Common myeloid progenitor, CD34-positive (primary cell): ENCODE measurements at places on chromosomes 2 and 18.

GRCh38 chr2:165067643-165068486, 112.5 kb upstream of the SLC38A11 start:
- no peaks in the 10 kb centered on the region for H3K27me3 ChIP-seq
- DNase-seq = no peak
- peaks cover 5% of the 10 kb centered on the region for H3K4me1 ChIP-seq
- H3K36me3 ChIP-seq = no peaks in the 10 kb centered on the region
- no peak overlapping the region for H3K27ac ChIP-seq

GRCh38 chr2:172038604-172039003, 38.9 kb downstream of the METAP1D start:
- no peak overlapping the region for H3K4me3 ChIP-seq
- H3K27me3 ChIP-seq = no peaks in the 10 kb centered on the region
- H3K4me1 ChIP-seq = no peaks in the 10 kb centered on the region
- DNase-seq = no peak
- no peak overlapping the region for H3K27ac ChIP-seq

DNA sequence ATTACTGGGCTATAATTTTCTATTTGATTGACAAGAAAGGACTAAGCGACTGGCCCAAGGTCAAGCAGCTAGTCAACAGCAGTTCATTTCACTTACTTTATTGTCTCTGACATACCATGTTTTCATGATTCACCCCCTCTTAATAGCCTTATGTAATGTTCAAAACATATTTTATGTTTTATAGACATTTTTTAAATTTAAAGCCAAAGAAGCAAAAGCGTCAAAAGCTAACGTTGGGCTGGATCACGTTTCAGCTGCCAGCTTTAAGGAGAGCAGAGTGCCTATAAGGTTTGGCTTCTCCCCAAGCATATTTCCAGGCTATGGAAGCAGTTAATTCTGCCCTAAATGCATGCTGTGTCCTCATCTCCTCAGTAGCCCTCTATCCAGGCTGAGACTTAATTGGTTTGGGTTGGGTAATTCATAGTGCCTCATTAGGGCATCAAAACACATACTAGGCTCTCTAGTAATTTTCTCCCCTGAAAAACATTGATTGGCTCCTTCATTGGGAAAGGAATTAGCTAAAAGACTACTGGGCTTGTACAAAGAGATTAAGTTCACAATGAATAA, 94.8 kb upstream of the CREB1 start:
- H3K27me3 ChIP-seq = no peaks in the 10 kb centered on the region
- no peaks in the 10 kb centered on the region for H3K4me1 ChIP-seq
- H3K4me3 ChIP-seq = no peak overlapping the region
- no peaks in the 10 kb centered on the region for H3K36me3 ChIP-seq
- DNase-seq = no peak

GRCh38 chr18:25111377-25112288, 240.3 kb downstream of the ZNF521 start:
- H3K4me3 ChIP-seq = no peak overlapping the region
- no peaks in the 10 kb centered on the region for H3K36me3 ChIP-seq
- no peaks in the 10 kb centered on the region for H3K27me3 ChIP-seq
- H3K27ac ChIP-seq = no peak overlapping the region
- no peak for DNase-seq

DNA sequence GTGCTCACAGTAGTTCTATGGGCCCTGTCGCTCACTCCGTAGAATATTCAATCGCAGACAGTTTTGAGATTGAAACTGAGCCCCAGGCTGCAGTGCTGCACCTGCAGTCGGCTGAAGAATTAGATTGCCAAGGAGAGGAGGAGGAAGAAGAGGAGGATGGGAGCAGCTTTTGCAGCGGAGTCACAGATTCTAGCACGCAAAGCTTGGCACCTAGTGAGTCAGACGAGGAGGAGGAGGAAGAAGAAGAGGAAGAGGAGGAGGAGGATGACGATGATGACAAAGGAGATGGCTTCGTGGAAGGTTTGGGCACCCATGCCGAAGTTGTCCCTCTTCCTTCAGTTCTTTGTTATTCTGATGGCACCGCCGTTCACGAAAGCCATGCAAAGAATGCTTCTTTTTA, 115.2 kb downstream of the GALNT3 start:
- no peaks in the 10 kb centered on the region for H3K4me1 ChIP-seq
- H3K4me3 ChIP-seq = no peak overlapping the region
- no peaks in the 10 kb centered on the region for H3K27me3 ChIP-seq

GRCh38 chr2:86229221-86229620, 30.0 kb downstream of the MRPL35 start:
- peak; percentile 23 for DNase-seq
- peaks cover 6% of the 10 kb centered on the region for H3K4me1 ChIP-seq
- no peaks in the 10 kb centered on the region for H3K36me3 ChIP-seq
- no peak overlapping the region for H3K4me3 ChIP-seq

- H3K4me3 ChIP-seq = no peak overlapping the region
- H3K4me1 ChIP-seq = no peaks in the 10 kb centered on the region
- peaks cover 23% of the 10 kb centered on the region for H3K36me3 ChIP-seq
- DNase-seq = no peak
- no peaks in the 10 kb centered on the region for H3K27me3 ChIP-seq
Observed at GRCh38 chr2:143193121-143193520, 63.9 kb downstream of the ARHGAP15 start.

DNA sequence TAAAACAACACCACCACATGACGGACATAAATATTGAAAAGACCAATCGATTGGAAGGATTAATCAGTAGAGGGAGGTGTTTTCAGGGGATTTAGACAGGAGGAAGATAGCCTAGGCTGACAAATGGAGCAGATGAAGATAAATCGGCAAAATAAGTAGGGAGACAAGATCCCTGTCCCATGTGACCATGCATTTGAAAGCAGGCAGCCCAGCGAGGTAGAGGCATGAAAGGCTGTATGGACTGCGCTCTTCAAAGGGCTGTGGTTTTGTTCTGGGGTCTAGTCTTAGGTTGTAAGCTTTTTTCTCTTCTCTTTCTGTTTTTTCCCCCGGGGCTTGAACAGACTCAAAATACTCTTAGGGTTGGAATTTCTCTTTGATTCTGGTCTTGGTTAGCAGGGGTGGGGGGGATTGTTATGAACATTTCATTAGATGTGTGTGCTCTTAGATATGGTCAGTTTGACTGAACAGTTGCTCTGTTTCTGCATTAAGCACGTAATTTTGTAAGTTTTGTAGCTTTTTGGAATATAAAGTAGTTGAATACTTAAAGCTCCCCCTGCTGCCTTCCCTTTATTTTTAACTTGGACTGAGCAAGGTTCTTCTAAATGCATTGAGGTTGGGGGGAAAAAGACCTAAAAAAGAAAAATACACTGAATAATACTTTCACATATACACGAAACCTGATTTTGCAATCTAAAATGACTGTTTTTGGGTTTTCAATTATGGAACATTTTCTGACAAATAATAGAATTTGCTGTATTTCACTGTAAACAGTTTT, 32.2 kb downstream of the ZNF532 start:
- H3K27ac ChIP-seq = no peak overlapping the region
- no peaks in the 10 kb centered on the region for H3K36me3 ChIP-seq
- no peak for DNase-seq

- H3K36me3 ChIP-seq = peaks cover 3% of the 10 kb centered on the region
- H3K27ac ChIP-seq = no peak overlapping the region
- no peaks in the 10 kb centered on the region for H3K27me3 ChIP-seq
- peaks cover 4% of the 10 kb centered on the region for H3K4me1 ChIP-seq
Observed at GRCh38 chr18:12652861-12653401, 5.0 kb downstream of the SPIRE1 start.

DNA sequence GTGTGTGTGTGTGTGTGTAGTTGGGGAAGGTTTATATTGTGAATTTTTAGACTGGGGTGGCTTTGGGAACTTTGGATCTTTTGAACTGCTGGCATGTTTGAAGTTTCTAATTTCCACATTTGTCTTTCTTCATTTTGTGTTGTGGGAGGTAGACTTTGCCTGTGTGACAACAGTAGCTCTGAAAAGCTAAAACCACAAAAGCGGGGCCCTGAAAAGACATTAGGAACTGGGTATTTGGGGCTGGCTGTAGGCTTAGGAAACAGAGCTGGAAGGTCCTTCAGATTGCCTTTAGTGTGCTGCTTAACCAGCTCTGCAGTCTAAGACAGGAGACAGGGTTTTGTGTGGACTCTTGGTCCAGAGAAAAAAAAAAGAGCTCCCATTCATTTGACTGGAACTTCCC, 27.2 kb upstream of the DOCK10 start:
- no peaks in the 10 kb centered on the region for H3K36me3 ChIP-seq

GRCh38 chr2:176488431-176488830, 219.2 kb downstream of the MTX2 start:
- H3K4me3 ChIP-seq = no peak overlapping the region
- H3K27me3 ChIP-seq = peaks cover 80% of the 10 kb centered on the region
- H3K36me3 ChIP-seq = no peaks in the 10 kb centered on the region

GRCh38 chr2:218888341-218888740, 7.7 kb downstream of the WNT10A start:
- no peak overlapping the region for H3K27ac ChIP-seq
- H3K27me3 ChIP-seq = peaks cover 21% of the 10 kb centered on the region
- no peak for DNase-seq
- no peaks in the 10 kb centered on the region for H3K36me3 ChIP-seq
- H3K4me3 ChIP-seq = no peak overlapping the region

- no peak overlapping the region for H3K4me3 ChIP-seq
- peaks cover 35% of the 10 kb centered on the region for H3K27me3 ChIP-seq
- no peak overlapping the region for H3K27ac ChIP-seq
- H3K36me3 ChIP-seq = no peaks in the 10 kb centered on the region
- no peaks in the 10 kb centered on the region for H3K4me1 ChIP-seq
Observed at GRCh38 chr2:23327416-23327815, 57.6 kb upstream of the KLHL29 start.

DNA sequence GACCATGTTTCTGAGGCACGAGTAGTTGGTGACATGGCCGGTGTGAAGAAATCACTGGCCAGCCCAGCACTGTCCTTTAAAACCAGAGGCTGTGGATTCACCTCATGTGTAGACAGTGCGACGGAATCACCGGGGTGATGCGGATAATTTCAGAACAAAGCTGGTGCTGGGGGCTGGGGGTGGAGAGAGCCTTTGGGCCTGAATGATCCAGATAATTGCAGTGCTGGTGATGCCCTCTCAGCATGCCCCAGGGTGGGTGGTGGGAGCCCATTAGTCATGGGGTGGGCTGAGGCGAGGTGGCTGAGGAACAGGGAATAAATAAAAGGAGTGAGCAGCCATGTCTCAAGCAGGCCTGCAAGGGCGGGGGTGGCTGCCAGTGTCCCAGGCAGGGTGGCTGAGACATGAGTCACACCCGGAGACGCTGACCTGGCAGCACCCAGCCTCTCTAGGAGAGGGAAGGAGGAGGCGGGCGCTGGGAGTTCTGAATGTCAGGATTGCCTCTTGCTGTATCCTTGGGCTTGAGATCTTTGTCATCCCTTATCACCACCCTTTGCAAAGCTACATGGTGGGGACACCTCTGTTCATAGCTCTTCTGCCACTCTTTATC, 151.1 kb upstream of the MSH6 start:
- no peak overlapping the region for H3K4me3 ChIP-seq
- H3K4me1 ChIP-seq = peaks cover 19% of the 10 kb centered on the region
- H3K36me3 ChIP-seq = no peaks in the 10 kb centered on the region
- no peak for DNase-seq
- no peak overlapping the region for H3K27ac ChIP-seq
- no peaks in the 10 kb centered on the region for H3K27me3 ChIP-seq

DNA sequence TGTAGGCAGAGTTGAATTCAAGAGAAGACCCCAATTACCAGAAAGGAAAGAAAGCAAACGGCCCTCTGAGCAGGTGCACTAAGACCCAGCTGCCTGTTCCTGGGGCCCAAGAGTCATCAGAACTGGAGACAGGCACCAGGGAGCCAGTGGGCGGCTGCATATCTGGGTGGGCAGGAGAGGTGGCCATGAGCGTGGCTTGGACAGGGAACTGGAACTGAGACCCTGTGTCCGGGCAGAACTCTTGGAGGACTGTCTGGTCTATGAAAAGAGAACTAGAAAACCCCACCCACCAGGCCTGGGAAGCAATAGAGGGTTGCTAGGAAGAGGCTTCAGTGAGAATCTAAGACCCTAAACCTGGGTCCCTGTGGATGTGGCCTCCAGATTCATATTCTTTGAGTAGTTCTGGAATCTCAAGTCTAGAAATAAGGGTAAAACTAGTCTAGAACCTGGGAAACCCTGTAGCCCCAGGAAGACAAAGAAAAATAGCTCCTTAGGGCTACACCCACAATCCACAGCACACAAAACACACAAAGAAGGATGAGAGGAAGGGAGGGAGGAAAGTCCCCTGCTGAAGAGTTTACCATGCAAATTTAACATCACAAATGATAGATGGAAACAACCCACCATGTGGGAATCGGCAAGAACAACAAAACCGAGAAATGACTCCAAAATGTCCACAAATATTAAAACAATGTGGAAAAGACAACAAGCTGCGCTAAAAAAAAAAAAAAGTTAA, 147.0 kb downstream of the HDAC4 start:
- H3K36me3 ChIP-seq = no peaks in the 10 kb centered on the region
- no peak overlapping the region for H3K27ac ChIP-seq
- no peaks in the 10 kb centered on the region for H3K27me3 ChIP-seq
- no peak for DNase-seq

DNA sequence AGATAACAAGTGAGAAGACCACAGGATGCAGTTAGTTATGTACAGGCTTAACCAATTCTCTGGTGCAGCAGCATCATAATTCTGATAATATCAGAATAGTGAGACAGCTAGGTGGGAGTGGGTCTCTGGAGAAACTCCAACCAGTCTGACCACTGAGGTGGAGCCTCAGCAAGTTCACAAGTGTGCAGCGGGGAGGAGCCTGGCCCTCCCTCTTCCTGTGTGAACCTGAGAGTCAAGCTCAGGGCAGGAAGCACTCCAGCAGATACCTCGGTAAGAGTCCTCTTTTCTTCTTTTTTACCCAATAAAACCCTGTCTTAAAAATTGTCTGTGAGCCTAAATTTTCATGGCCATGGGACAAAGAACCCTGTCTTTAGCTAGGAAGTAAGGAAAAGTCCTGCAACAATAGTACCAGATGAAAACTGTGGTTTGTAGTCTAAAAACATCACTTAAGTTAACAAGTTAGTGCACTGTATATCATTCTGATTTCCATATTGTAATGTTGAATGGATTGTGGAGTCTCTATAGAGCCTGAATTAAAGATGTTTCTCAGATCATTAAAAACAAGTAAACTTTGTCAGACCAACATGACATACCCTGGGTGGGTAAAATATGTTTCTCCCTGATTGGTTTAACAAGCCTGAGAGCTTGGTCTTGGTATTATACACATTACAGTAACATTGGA, 370.8 kb downstream of the TMEM182 start:
- H3K36me3 ChIP-seq = no peaks in the 10 kb centered on the region
- no peaks in the 10 kb centered on the region for H3K4me1 ChIP-seq
- no peak for DNase-seq
- H3K4me3 ChIP-seq = no peak overlapping the region

- no peak overlapping the region for H3K27ac ChIP-seq
- DNase-seq = no peak
- H3K4me3 ChIP-seq = no peak overlapping the region
- H3K36me3 ChIP-seq = no peaks in the 10 kb centered on the region
- no peaks in the 10 kb centered on the region for H3K27me3 ChIP-seq
- H3K4me1 ChIP-seq = peaks cover 26% of the 10 kb centered on the region
Observed at GRCh38 chr2:47194410-47194809, 39.3 kb upstream of the STPG4 start.

- no peak for DNase-seq
- H3K27me3 ChIP-seq = peaks cover 7% of the 10 kb centered on the region
Observed at GRCh38 chr18:73962256-73962655, 185.4 kb downstream of the FBXO15 start.

- no peaks in the 10 kb centered on the region for H3K4me1 ChIP-seq
- no peaks in the 10 kb centered on the region for H3K36me3 ChIP-seq
- H3K27ac ChIP-seq = no peak within 1 kb of the TSS
- peaks cover 2% of the 10 kb centered on the region for H3K27me3 ChIP-seq
Observed at GRCh38 chr18:63476668-63477067, at the start of gene SERPINB5. Gene SERPINB5, plus strand, starts transcription at chr18:63476958. Its CDS starts 7,471 bp downstream, at chr18:63484429.
